ENCODE measurements at places on chromosomes 13 and 19.

GRCh38 chr19:1690699-1691307, 38.4 kb upstream of the TCF3 start:
- no peak for DNase-seq

GRCh38 chr19:28505134-28505533, 707.8 kb downstream of the UQCRFS1 start:
- no peak for DNase-seq

- no peak for DNase-seq
These were observed 9.5 kb upstream of the LILRB4 start for GRCh38 chr19:54653181-54653809.

DNA sequence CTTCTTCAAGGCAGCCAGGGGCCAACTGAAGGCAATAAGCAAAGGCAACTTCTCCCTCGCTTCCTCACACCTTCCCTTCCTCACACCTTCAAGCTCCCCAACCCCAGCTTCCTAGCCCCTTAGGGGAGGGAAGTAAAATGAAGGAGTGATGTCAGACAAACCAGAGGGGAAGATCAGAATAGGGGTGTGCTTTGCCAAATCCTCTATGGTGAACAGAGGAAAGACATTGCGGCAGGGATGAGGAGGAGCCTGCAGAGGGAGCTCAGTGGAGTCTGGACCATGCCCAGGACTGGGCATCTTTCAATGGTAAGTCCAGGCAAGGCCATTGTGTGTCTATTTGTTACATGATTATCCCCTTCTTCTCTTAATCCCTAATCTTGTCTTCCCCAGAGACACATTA, 164.0 kb downstream of the TSHZ3 start:
- no peak for DNase-seq

DNA sequence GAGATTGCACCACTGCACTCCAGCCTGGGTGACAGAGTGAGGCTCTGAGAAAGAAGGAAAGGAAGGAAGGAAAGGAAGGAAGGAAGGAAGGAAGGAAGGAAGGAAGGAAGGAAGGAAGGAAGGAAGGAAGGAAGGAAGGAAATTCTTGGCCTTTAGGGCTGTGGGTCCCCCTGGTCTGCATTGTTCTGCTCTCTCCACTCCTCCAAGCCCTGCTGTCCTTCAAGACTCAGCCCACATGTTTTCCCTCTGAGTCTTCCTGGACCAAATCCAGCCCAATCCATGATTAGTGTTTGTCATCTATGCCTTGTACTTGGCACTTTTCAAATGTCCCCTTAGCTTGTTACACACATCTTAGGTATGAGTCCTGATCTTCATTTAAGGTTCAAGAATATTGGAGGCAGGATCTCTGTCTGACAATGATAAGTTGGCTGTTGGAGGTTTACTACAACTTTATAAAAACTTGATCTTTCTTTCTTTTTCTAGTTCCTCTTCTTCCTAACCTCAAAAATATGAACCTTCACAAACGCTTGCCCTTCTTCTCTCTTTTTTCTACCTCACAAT, 48.8 kb upstream of the INTS6 start:
- DNase-seq: no peak

- no peak for DNase-seq
These were observed 2.0 kb upstream of the P2RY11 start for GRCh38 chr19:10109528-10109927.
